ENCODE measurements at places on chromosomes 4 and X. TPM values are rescaled to one million over a fixed set of nuclear protein-coding genes. Genes with fewer than 3 reads are reported as not detected.

XAGE2 gene
- not detected for total RNA-seq

POLN gene
- total RNA-seq: 2.9 TPM

SASH3 gene
- 18.3 TPM for total RNA-seq

- no peaks in the 10 kb centered on the region for H3K27me3 ChIP-seq
- H3K27ac ChIP-seq: no peak overlapping the region
- no peaks in the 10 kb centered on the region for H3K36me3 ChIP-seq
- DNase-seq: no peak
- H3K4me3 ChIP-seq: no peak overlapping the region
- H3K4me1 ChIP-seq: no peaks in the 10 kb centered on the region
Measured at GRCh38 chr4:43757147-43757546, 691.5 kb downstream of the KCTD8 start.

DNA sequence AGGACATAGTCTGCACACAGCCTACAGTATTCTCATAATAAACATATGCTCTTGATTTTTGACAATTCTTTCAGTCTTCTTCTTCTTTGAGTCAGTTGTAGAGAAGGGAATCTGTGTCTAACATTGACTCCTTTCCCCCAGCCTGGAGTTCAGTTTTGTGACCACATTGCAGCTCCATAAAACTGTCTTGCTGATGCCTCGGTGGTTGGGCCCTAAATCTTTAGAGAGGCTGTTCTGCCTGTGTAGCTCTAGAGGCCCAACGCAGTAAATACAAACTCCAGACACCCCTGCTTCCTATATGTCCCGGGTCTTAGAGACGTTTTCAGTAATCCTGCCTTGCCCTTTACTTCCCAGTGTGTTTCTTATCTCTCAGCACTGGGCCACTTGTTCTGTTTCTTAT lies 639.5 kb upstream of the AADAT start:
- H3K27ac ChIP-seq: no peak overlapping the region
- DNase-seq: no peak
- H3K36me3 ChIP-seq: no peaks in the 10 kb centered on the region
- H3K27me3 ChIP-seq: no peaks in the 10 kb centered on the region
- H3K4me1 ChIP-seq: no peaks in the 10 kb centered on the region

- H3K27ac ChIP-seq: no peak overlapping the region
- no peaks in the 10 kb centered on the region for H3K36me3 ChIP-seq
- no peaks in the 10 kb centered on the region for H3K4me1 ChIP-seq
- H3K4me3 ChIP-seq: no peak overlapping the region
- no peaks in the 10 kb centered on the region for H3K27me3 ChIP-seq
Measured at GRCh38 chr4:149176039-149176438, 639.6 kb downstream of the IQCM start.

DMD gene
- total RNA-seq: 59.4 TPM
